ENCODE measurements at places on chromosomes 16 and 17. TPM values are rescaled to one million over a fixed set of nuclear protein-coding genes. Genes with fewer than 3 reads are reported as not detected.

Gene GPRC5C
- total RNA-seq: not detected

Gene AOC2
- total RNA-seq: 2.6 TPM

Gene ZG16
- not detected for total RNA-seq

Gene CPHXL2
- total RNA-seq: not detected

Gene TMEM92
- total RNA-seq: not detected

Gene RHBDL1
- 0.60 TPM for total RNA-seq

DNA sequence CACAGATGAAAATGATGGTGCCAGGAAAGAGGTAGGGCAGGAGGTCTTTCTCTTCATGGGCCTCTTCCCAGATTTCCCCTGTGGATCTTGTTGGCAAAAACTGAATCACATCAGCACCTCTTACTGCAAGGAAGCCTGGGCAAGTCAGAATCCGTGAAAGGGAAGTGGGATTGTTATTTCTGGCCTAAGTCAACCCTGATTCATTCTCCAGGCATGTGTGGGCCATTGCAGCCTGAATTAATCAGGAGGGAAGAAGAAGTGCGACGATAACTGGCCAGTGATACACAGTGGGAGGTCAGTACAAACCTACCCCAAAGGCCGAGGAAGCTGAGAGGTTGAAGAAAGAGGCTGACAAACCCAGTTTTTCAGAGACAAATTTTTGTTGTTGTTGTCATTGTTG lies 17.9 kb upstream of the NSMCE1 start:
- DNase-seq: no peak
- H3K36me3 ChIP-seq: peaks cover 5% of the 10 kb centered on the region
- H3K27me3 ChIP-seq: peaks cover 8% of the 10 kb centered on the region
- H3K4me1 ChIP-seq: peaks cover 72% of the 10 kb centered on the region
- H3K27ac ChIP-seq: no peak overlapping the region

DNA sequence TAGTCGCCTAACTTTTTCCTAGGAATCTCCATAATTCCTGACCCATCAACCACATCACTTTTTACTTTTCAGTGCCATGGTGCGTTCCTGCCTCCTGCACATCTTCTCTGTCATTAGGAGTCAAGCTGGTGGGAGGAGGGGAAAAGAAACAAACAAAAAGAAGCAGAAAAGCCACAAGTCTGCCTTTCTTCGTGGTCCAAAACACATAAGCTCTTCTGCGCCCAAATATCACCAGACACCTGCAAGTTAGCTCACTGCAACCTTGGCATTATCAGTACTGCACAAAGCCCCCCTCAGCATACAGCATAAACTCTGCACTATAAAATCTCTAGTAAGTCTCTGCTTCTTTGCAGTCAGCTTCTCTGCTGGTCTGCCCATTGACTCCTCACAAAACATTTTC lies 295.3 kb downstream of the HS3ST3B1 start:
- no peaks in the 10 kb centered on the region for H3K36me3 ChIP-seq
- peaks cover 16% of the 10 kb centered on the region for H3K4me1 ChIP-seq
- no peak for DNase-seq
- no peak overlapping the region for H3K27ac ChIP-seq

DNA sequence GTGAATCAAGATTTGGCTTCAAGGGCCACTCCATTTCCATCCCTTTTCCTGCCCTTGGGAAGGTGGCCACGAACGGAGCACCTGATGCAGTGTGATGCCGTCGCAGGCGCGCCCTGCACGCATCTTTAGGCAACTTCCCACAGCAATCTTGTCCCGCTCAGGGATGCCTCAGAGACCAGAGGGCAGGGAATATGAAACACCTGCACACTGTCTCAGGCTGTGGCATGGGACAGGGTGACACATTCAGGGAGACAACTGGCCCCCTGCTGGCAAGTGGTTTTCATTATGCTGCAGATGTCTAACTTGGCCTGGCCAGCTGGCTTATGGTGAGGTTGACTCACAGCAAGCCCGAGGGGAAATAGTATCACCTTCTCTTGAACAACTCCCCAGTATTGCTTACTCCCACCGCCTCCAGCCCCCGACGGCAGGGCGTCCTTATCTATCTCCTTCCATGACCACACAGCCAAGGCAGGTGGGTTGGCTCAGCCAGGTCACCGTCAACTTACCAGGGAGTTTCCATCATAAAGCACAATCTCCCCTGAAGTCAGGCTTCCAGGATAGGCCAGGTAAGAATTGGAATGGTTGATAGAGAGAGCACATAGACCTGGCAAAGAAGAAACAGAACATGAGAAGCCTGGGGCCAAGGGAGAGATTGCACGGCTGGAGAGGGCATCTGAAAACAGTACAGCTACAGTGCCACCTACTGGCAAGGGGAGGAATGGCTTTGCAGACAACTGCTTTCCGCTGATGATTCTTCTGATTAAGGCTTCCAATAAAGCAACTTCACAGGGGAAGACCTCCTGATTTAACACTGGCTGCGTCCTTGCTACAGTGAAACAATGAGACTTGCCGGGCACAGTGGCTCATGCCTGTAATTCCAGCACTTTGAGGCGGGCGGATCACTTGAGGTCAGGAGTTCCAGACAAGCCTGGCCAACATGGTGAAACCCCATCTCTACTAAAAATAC lies 21.1 kb downstream of the WIPI1 start:
- H3K27me3 ChIP-seq: no peaks in the 10 kb centered on the region
- H3K27ac ChIP-seq: no peak overlapping the region
- H3K36me3 ChIP-seq: no peaks in the 10 kb centered on the region

DNA sequence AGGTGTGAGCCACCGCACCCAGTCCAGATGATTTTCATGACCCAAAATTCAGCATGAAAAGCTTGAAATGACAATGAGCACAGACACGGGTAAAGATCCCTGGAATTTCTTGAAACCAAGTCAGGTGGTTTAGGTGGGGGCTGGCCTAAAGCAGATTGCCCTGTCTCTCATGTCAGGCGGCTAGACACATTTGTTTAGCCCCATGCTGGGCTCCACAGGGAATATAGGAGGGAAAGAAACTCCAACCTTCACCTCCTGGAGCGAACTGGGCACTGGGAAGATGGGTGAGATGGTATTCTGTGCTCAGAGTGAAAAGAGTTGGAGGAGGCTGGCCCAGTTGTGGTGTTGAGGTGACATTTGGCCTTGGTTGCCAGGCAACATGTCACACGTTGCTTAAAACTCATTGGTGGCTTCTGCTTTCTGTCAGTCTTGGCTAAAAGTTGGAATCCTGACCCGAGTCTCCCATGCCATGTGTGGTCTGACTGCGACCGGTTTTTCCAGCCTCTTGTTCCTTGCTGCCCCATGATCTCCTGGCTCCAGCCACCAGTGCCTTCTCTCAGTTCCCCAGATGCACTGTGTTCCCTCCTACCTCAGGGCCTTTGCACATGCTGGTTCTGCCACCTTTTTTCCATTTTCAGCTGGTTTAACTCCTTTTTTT lies 113.7 kb downstream of the ABCC6 start:
- H3K36me3 ChIP-seq: peaks cover 63% of the 10 kb centered on the region
- DNase-seq: no peak
- H3K4me3 ChIP-seq: no peak overlapping the region
- H3K4me1 ChIP-seq: no peaks in the 10 kb centered on the region

- peak overlapping the region; percentile 89 for H3K4me3 ChIP-seq
- H3K27me3 ChIP-seq: no peaks in the 10 kb centered on the region
- no peaks in the 10 kb centered on the region for H3K36me3 ChIP-seq
- peak; percentile 84 for DNase-seq
Observed at GRCh38 chr17:43720311-43721060, 38.1 kb downstream of the SOST start.

DNA sequence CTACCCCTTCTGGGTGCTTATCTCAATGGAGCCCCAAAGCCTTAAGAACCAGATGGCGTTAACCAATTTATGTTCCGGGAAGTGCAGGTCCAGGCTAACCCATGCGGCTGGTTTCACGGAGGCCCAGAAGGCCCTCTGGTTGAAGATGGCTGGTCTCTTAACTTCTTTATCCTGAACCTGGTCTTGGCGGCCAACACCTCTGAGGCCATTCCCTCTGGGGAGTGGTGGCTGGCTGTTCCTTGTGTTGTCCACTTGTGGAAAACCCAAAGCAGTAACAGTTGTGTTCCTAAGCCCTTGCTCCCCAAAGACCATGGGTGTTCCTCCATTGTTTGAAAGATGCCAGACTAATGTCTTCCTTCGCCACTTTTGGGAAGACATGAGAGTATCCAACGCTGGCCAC lies 1.5 kb downstream of the CDYL2 start:
- peaks cover 1% of the 10 kb centered on the region for H3K36me3 ChIP-seq
- peak overlapping the region; percentile 39 for H3K27ac ChIP-seq
- no peak for DNase-seq
- peak overlapping the region; percentile 69 for H3K4me3 ChIP-seq
- H3K4me1 ChIP-seq: peaks cover 31% of the 10 kb centered on the region

GRCh38 chr16:21064203-21064602 lies 86.4 kb downstream of the DNAH3 start:
- H3K4me1 ChIP-seq: no peaks in the 10 kb centered on the region
- DNase-seq: no peak
- no peaks in the 10 kb centered on the region for H3K27me3 ChIP-seq
- no peaks in the 10 kb centered on the region for H3K36me3 ChIP-seq
- H3K27ac ChIP-seq: no peak overlapping the region
- H3K4me3 ChIP-seq: no peak overlapping the region

- H3K27me3 ChIP-seq: no peaks in the 10 kb centered on the region
- H3K27ac ChIP-seq: peak overlapping the region; percentile 98
- H3K4me3 ChIP-seq: peak overlapping the region; percentile 65
- peaks cover 22% of the 10 kb centered on the region for H3K36me3 ChIP-seq
- no peak for DNase-seq
- peaks cover 48% of the 10 kb centered on the region for H3K4me1 ChIP-seq
Observed at GRCh38 chr17:35539659-35540026, 2.2 kb upstream of the SLFN12L start.

Data from activated naive CD4-positive, alpha-beta T cell treated with anti-CD3 and anti-CD28 coated beads for 36 hours (primary cell).